ENCODE measurements at places on chromosomes 16 and 17.

DNA sequence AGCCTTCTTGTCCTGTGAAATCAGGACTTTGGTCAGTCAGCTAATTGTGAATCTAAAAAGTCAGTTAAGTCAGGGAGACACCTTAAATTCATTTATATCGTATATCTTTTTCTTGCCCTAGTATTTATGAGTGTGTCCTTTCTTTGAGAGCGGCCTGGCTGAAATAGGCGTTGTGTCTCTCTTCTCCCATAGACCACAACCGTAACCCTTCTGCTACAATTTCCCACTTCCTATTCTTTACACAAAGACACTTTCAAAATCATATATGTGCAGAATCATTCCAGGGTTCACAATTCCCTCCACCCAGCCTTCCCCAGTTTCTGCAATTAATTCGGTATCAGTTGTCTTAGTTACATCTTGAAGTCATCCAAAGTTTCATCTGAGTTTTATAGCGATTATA is 14.0 kb upstream of the COTL1 start:
- DNase-seq, result no peak

DNA sequence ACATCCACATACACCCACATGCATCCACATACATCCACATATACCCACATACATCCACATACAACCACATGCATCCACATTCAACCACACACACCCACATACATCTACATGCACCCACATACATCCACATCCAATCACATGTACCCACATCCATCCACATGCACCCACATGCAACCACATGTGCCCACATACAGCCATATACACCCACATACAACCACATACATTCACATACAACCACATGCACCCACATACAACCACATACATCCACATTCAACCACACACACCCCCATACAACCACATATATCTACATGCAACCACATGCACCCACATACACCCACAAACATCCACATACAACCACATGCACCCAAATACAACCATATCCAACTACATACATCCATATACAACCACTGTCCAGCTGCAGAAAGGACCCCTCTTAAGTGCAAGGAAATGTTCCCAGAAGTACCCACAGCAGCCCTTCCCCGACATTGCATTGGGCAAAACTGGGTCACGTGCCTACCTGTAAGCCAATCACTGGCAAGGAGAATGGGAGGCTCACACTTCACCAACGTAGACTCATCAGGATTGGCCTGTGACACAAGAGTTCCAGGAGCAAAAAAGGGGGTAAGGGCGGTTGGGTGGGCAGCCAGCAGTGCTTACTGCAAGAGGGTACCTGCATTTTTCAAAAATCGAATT is 18.1 kb downstream of the CALB2 start:
- no peak for DNase-seq

DNA sequence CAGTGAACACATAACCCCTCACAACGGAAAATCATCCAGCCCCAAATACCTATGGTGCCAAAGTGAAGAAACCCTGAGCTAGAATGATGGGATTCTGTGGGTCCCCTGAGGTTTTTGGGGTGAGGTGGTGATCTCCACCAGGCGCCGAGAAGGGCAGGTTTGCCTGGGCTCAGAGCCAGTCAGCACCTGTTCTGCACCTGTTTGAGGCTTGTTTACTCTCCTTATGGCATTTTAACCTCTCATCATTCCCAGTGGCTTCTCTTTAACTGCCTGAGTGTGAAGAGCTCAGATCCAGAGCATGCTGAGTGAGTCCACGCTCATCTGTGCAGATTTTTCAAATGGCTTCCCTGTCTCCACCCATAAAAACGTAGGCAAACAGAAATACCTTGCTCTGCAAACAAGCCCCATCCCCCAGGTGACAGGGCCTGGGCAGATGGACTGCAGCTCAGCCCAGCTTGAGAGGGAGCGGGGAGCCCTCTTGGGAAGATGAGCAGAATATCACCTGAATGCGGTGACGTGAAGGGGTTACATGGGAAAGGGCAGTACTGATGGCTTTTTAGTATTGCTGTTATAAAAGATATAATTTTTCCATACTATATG is 40.1 kb upstream of the CLEC19A start:
- no peak for DNase-seq

DNA sequence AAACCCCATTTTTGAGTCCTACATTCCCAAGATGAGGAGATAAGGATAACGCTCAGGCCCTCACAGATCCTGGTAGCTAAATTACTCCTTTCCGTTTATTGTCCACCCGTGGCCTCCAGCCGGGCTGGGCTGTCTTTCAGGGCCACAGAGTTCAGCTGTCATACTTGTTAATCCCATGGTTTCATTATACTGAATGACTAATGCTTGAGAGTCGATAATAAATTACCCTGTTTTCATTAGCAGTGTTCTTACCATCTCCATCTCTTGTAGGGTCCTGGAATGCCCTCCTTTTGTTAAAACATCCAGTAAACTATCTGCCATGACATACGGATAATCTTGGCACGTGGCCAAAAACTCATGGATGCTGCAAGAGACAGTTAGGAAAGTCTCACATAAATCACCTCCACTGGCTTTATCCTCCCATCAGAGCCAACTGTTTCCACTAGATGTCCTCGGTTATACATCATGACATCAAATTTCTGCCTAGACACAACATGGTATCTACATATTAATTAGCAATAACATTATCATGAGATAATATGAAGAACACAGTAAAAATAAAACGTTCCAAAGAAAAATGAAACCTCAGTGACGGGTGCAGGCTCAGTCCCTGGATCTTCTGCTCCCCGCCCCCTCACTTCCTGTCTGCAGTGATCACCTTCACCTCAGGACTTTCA is 45.3 kb downstream of the BRD7 start:
- DNase-seq, result no peak

DNA sequence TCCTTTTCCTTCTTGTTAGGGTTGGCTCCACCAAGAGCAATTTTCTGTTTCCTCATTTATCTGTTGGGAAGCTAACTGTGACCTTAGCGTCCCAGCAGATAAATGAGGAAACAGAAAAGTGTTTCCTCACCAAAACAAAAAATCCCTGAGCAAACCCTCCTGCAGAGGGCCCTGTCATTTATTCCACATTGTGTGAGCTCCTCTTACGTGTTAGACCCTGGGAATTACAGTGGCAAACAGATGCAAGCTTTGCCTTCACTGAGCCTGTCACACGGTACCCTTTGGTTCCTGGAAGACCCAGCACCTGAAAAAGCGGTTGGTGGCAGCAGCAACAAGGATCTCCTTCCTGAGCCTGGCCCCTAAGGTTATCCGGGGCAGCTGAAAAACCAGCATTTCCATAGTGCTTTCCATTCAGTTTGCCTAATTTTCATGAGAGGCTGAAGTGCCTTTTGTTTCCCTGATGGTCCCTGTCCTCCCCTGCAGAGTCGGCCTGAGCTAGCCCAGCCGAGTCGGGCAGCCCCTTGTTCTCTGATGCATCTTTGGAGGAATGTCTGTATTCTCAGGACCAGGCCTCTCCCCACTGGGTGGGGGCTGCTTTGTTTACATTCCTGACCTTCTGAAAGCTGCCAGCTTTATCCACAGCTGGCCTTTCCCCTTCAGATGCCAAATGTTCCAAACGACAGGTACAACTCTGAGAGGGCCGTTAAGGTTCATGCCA is 34.7 kb downstream of the YPEL2 start:
- DNase-seq, result peak; percentile 57

- DNase-seq, result no peak
Measured at GRCh38 chr16:76201385-76201784, 75.8 kb upstream of the CNTNAP4 start.

GRCh38 chr17:66165537-66166123 is 26.3 kb downstream of the CEP112 start:
- no peak for DNase-seq

GRCh38 chr17:42979511-42980273 is at the start of gene PTGES3L:
Gene PTGES3L, minus strand, starts transcription at chr17:42980080. Its CDS starts 27 bp downstream, at chr17:42980053.
- DNase-seq, result no peak

- no peak for DNase-seq
Measured at GRCh38 chr17:36727577-36727976, 126.2 kb downstream of the MRM1 start.

- DNase-seq, result no peak
Measured at GRCh38 chr17:8402921-8403536, 5.4 kb upstream of the RNF222 start.

- no peak for DNase-seq
Measured at GRCh38 chr17:39612291-39612894, 4.7 kb upstream of the NEUROD2 start.

All from right kidney (tissue), 9 donors.